Fibroblast of the aortic adventitia (primary cell): ENCODE measurements at places on chromosomes 13 and 19.

GRCh38 chr13:25371875-25372283 is at the start of gene ATP8A2:
Gene ATP8A2 (plus strand): TSS chr13:25371974. CDS start chr13:25372213, 239 bp downstream.
- DNase-seq, result no peak

GRCh38 chr19:11304936-11305335 is 9.0 kb downstream of the TSPAN16 start:
- DNase-seq, result no peak

- DNase-seq, result no peak
These were observed 120.7 kb upstream of the VSTM2B start for GRCh38 chr19:29404951-29405727.

GRCh38 chr13:73275163-73275562 is 216.4 kb downstream of the KLF5 start:
- DNase-seq, result no peak

- DNase-seq, result no peak
These were observed 3.9 kb downstream of the PRRG2 start for GRCh38 chr19:49585023-49585422.

DNA sequence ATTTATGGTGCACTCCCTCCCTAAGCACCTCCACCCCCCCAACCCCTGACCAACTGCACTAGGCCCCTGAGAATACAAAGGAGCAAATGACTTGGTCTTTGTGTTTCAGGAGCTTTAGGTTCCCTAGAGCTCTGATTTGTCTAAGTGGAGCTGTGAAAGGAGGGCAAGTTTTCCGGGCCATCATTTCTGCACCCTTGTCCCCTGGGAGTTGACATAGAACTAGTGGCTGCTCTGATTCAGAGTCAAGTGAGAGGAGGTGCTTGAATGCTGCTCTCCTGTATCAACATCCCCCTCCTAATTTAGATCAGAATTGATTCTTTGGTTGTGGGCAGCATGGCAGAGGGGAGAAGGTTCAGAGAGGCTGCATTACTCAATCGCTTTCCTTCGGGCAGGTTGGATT is 391.6 kb downstream of the KCNRG start:
- no peak for DNase-seq
